T-helper 2 cell treated with Interferon-gamma antibody and Interleukin-4, amounts not matched to agents 100 ng/mL and 5 ng/mL, for 36 hours (primary cell): ENCODE measurements at places on chromosomes 16 and 17. TPM values are rescaled to one million over a fixed set of nuclear protein-coding genes. Genes with fewer than 3 reads are reported as not detected.

GPR139 gene
- not detected in 2 replicates for total RNA-seq

CD300LB gene
- not detected in 2 replicates for total RNA-seq

GRN gene
- 41.7 and 44.2 TPM in 2 replicates for total RNA-seq

DLG4 gene
- total RNA-seq, result 9.1 and 9.6 TPM in 2 replicates
